ENCODE measurements at places on chromosomes 6 and 20. TPM values are rescaled to one million over a fixed set of nuclear protein-coding genes. Genes with fewer than 3 reads are reported as not detected.

SUPT3H gene
- 2.9 TPM for total RNA-seq

GRCh38 chr20:49907405-49908257, 7.7 kb downstream of the SPATA2 start:
- DNase-seq: no peak

MCM8 gene
- 6.4 TPM for total RNA-seq

DNA sequence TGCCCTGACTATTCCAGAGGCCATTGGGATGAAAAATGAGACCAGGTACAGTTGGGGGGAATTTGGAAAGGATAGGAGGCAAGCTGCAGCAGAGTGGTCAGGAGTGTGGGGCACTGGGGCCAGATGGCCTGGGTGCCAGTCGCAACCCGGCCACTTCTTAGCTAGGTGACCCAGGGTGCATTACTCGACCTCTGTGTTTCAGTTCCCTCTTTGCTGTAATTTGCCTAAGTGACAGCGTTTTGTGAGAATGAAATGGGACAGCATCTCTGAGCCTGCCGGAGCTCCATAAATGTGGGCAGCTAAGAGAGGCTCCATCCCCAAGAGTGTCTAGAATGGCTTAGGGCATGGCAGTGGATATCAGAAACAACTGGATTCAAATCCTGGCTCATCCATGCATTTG, 13.9 kb downstream of the LRFN2 start:
- DNase-seq: no peak

DNA sequence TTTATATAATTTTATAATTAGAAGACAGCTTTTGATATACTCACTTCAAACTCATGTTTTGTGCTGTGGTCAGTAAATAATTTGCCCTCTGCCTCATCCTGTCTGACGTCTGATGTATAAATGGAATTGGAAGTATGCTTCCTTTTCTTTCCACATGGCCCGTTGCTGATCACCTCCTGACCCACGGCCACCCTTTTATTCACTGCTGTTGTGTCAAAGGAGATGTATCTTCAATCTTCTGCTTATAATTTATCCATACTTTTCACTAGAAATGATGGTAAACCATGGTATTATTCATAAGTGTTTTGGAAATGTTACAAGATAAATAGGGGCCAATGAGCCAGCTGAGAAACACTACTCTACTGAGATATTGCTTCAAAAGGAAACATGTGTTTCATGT, 841.8 kb downstream of the PHF3 start:
- no peak for DNase-seq

- peak; percentile 43 for DNase-seq
These were observed 175.4 kb upstream of the KCNQ5 start for GRCh38 chr6:72446430-72446829.

TPX2 gene
- total RNA-seq: 35.5 TPM

PGC gene
- total RNA-seq: not detected

- peak; percentile 91 for DNase-seq
These were observed 5.4 kb upstream of the TUBB2A start for GRCh38 chr6:3162565-3163247.
